ENCODE measurements at places on chromosomes 7 and 10. TPM values are rescaled to one million over a fixed set of nuclear protein-coding genes. Genes with fewer than 3 reads are reported as not detected.

The ACSM6 gene
- not detected for total RNA-seq

The LIPM gene
- not detected for total RNA-seq

The CLCN1 gene
- total RNA-seq: 0.11 TPM

The SMKR1 gene
- not detected for total RNA-seq

The GHRHR gene
- not detected for total RNA-seq

The HHEX gene
- 0.32 TPM for total RNA-seq

The ASB10 gene
- 1.0 TPM for total RNA-seq

The CALHM3 gene
- not detected for total RNA-seq

The HYAL4 gene
- total RNA-seq: not detected

The LOXL4 gene
- total RNA-seq: 10.9 TPM

The CASTOR2 gene
- total RNA-seq: 39.6 TPM
